ENCODE measurements at places on chromosomes 3 and 15.
A peak's percentile ranks its signal among the peaks of the same experiment; 100 is the strongest.

- peak; percentile 36 for DNase-seq
Observed at GRCh38 chr3:38039101-38039898, at the start of gene DLEC1. Gene DLEC1, plus strand, starts transcription at chr3:38039208. Its CDS starts 18 bp downstream, at chr3:38039226.

GRCh38 chr3:194327218-194328052 is 23.7 kb downstream of the CPN2 start:
- DNase-seq: peak; percentile 48

- DNase-seq: no peak
Observed at GRCh38 chr15:72086920-72087648, 30.9 kb downstream of the MYO9A start.

GRCh38 chr3:135314237-135314636 is 519.2 kb downstream of the EPHB1 start:
- DNase-seq: no peak

GRCh38 chr3:70085613-70086012 is 86.1 kb downstream of the SAMMSON start:
- no peak for DNase-seq

DNA sequence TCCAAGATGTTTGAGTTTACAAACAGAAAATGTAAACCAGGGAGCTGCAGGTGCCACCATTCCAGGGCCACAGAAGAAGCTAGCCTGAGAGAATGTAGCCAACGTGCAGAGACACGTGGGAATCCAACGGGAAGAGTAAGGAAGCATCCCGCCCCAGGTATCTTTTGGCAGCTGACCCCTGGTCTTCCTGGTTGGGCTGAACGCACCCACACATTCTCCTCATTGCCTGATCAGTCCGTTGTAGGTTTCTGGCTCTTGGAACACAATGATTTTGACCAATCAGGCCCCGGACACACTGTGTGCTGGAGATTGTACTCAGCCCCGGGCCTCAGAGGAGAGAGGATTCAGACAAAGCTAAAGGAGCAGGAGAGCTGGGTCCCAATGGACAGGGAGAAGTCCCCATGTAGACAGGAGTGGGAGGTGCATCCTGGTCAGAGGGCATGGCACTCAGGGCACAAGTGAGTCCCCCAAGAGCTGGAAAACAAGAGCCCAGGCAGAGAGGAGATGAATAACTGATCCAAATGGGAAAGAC is 102.3 kb downstream of the TPRA1 start:
- DNase-seq: no peak

DNA sequence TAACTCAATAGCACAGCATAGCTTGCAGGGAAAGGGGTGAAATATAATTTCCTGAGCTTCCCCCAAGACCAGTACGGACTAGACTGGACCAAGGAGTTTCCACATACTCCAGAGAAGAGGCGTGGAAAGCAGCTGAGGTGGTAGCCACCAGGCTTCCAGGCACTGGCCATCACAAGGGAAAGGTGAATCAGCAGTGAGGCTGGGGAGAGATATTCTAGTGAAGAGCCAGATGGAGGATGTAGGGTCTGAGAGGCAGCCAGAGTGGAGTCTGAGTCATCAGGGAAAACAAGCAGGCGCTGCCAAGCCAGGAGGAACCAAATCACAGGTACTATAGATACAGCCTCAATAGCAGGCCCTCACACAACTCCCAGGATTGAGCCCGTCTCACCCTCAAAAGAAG is 9.6 kb upstream of the RASA2 start:
- peak; percentile 72 for DNase-seq

- DNase-seq: no peak
Observed at GRCh38 chr15:67097424-67097823, 32.0 kb downstream of the SMAD3 start.

- no peak for DNase-seq
Observed at GRCh38 chr15:39856357-39856756, 63.7 kb downstream of the GPR176 start.

- no peak for DNase-seq
Observed at GRCh38 chr3:187746059-187746441, 782 bp upstream of the BCL6 start.

- DNase-seq: peak; percentile 37
Observed at GRCh38 chr3:55622116-55622515, 135.0 kb upstream of the WNT5A start.

DNA sequence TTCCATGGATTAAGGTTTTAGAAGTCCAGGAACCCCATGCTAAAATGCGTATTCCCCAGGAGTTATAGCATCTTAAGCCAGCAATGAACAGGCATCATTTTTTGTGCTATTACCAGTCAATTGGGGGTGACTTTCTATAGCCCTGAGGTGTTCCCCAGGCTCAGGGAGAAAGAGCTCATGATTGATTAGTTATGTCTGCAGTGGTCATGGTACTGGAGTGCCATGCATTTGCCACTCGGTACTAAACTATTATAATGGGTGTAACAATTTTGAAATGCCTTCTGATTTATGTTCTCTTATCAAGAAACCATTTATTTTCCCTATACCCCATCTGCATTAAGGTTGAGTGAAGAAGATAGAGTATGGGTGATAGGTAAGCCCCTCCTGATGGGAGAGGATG is 11.9 kb downstream of the LRRC31 start:
- DNase-seq: no peak

DNA sequence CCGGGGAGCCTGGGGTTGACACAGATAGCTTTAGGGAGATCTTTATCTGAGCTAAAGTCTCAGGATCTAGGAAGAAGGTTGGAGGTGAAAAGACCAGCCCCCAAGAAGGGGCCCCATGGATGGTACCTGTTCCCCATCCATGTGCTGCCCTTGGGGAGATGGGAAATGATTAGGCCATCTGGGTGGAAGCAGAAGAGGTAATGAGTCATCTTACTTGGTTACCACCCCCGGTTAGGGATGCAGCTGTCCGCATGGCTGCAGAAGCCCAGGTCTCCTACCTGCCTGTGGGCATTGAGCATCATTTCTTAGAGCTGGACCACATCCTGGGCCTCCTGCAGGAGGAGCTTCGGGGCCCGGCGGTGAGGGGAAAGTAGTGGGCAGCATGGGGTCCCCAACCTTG is 3.1 kb upstream of the CPLX3 start:
- no peak for DNase-seq

DNA sequence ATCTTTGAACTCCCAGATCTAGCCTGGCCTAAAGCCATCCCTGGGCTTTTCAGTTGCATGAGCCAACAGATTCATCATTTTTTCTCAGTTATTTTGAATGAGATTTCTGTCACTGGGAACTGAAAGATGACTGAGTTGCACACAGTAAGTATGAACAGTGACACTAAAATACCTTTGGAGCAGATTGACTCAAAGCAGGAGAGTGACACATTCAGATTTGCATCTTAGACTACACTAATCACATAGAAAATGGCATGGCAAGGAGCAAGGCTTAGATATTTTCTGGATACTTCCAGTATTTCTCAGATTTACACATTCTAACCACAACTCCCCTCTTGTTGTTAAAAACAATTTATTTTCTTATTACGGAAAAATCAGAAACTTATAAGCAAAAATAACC is 32.8 kb downstream of the SEC62 start:
- DNase-seq: no peak

DNA sequence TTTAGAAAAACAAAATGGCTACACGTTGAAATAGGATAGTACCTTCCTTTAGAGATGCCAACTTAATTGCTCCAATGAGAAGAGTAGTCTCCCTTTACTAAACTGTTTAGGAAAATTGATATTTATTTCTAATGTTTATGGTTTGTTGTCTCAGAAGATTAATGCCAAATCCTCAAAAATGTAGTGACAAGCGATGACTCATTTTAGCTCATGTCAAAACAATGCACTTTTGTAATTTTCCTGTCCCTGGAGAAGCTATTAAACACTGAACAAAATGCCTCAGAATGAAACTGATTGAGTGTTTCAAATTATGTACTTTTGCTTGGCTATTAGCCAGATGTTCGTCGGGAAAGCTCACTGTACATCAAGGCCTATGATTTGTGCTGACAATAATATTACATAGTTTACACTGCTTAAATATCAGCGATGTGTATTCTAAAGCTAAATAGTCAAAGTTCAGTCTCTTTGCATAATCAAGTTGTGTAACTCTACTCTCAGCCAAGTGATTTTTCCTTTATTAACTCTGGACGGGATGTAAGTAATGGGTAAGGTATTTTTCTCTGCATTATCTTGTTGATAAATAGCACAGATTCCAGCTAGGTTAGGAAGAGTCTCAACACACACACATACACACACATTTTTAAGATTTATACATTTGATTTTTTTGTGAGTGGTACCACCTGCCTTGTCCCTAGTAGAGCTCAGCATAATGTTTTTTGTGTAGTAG is 83.7 kb downstream of the CMSS1 start:
- peak; percentile 87 for DNase-seq

DNA sequence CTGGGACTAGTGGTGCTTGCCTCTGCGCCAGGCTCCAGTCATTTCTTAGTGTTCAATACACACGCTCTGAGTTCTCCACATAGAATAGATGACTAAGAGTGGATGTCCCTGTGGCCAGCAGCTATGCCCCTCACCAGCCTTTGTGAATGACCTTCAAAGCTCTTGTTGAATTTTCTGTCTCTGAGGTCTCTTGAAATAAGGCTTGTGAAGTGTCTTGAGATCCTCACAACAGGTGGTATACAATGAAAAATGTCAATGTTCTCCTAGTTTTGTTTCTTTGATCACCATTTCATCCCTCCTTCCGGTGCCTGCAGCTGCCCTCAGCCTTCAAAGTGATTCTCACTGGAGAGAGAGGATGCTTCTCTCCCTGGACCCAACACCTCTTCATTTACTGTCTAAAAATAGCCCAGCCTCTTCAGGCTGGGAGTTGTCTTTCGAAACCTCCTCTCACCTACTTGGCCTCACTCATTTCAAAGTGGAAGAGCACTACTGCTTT is 5.4 kb downstream of the MAPKBP1 start:
- no peak for DNase-seq

DNA sequence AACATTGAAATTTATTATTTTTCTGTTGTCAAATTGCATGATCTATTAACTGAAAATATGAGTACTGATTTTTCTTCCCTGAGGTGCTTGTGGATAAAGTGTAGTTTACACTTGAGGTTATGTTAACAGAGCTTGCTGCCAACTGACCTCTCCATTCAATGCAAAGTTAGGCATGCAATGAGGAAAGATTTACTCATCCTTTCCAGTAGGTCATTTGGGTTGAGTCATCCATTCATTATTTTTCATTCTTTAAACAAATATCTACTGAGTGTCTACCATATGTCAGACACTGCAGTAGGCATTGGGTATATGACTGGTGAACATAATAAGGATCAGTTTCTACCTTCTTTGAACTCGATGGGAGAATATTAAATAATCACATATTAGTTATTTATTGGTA is 604.1 kb downstream of the EDEM1 start:
- no peak for DNase-seq

DNA sequence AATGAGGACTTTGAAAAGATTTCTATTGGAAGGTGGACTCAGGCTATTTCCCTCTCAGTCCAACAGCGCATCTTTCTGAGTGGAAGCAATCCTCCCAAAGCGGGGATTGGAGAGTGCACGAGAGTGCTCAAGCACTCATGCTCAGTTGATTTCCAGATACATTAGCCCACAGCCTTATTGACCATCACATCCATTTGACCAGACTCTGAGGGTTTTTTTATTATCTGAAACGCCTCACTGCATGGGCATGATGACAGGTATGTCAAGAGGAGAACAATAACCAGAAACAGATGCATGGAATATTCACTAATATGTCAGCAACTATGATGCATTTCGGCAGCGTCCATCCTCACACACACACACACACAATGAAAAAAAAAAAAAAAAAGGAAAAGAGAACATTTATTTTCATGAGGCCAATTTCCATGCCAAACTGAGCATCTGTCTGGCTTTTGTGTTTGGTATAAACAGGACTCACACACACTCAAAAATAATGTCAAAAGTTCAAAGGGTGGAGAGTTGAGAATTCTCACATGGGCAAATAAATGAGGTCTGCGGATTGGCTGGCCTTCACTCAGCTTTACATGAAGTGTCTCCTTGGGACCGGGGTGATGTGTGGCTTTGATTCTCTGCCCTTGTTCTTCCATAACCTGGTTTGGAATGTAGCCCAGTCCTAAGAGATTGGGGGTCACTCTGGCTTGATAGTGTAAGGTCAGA is 371.6 kb downstream of the MCTP2 start:
- DNase-seq: no peak

- no peak for DNase-seq
Observed at GRCh38 chr15:51183076-51183475, 88.4 kb upstream of the TNFAIP8L3 start.

DNA sequence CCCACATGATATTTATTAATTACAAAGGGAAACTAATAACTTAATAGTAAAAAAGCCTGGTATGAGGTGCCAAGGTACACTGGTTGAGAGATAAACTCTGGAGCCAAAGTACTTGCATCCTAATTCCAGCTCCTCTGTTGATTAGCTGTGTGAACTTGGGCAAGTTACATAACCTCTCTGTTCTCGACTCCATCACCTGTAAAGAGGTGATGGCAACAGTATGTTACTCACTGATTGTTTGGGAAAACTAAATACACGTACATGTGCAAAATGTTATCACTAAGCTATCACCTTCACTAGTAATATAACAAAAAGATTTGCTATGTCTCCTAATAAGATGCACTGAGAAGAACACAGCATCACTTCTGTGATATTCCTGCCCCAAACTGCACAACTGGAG is 206.4 kb downstream of the MEX3B start:
- DNase-seq: no peak

- DNase-seq: peak; percentile 25
Observed at GRCh38 chr15:78536134-78536533, 4.1 kb upstream of the PSMA4 start.

- DNase-seq: peak; percentile 44
Observed at GRCh38 chr15:98946301-98947255, 61.0 kb downstream of the PGPEP1L start.

GRCh38 chr15:42891569-42891968 is 29.0 kb downstream of the TTBK2 start:
- peak; percentile 15 for DNase-seq

- no peak for DNase-seq
Observed at GRCh38 chr3:16182612-16183011, 8.1 kb downstream of the GALNT15 start.

DNA sequence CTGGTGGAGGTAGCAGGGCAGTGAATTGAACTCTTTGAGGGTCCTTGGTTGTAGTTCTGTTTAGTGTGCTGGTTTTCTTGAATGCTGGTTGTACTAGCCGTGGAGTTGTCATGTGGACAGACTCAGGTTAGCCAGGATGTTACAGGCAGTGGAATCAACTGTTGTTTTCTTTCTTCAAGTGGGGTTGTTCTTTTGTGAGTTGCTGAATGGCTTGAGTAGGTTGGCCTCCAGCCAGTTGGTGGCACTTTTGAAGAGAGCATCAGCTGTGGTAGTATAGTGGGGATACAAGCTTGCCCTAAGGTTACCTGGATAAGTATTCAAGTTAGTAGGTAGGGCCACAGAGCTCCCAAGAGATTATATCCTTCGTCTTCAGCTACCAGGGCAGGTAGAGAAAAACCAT is 31.8 kb upstream of the RARB start:
- DNase-seq: no peak

GRCh38 chr3:189914799-189915198 is 205.9 kb downstream of the P3H2 start:
- peak; percentile 91 for DNase-seq

DNA sequence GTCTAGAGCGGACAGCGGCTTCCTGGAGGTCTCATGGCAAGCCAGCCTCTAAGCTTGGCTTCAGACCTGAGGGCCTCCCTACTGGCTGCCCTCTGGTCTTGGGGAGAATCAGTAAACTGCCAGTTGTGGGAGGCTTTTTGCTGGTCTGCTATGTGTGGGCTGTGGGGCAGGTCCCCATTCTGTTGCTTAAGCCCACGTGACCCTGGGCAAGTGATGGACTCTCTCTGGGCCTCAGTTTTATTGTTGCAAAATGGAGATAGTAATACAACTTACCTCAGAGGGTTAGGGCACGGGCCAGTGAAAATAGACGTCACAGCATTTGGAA is 61.7 kb downstream of the SLC6A6 start:
- no peak for DNase-seq

- DNase-seq: no peak
Observed at GRCh38 chr3:57179580-57180410, 14.6 kb upstream of the IL17RD start.

Data from AG10803 (cell line).